Epithelial cell of proximal tubule (primary cell): ENCODE measurements at places on chromosomes 13 and 19.

DNA sequence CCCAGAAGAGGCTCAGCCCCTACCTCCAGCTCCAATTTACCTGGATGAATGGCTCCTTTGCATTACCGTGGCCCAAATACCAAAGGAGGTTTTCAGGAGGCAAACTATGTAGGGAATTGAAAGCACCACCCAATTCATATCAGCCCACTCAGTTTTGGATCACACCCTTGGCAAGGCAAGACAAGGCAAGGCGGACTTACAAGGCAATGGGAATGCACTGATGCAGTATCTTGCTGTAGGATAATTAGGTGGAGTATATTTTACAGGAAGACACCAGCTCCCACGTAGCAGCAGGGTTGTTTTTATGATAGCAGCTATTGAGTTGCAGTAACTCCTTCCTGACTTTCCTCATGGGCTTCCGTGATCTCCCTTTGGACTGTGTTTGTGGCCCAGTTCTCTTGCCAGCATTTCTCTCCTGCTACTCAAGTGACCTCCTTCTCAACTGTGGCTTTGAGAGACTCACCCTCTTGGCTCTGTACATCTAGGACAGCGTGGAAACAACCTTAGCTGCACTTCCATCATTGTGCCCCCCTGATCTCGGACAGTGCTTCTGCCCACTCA, 935.9 kb downstream of the EFNB2 start:
- no peak for DNase-seq

DNA sequence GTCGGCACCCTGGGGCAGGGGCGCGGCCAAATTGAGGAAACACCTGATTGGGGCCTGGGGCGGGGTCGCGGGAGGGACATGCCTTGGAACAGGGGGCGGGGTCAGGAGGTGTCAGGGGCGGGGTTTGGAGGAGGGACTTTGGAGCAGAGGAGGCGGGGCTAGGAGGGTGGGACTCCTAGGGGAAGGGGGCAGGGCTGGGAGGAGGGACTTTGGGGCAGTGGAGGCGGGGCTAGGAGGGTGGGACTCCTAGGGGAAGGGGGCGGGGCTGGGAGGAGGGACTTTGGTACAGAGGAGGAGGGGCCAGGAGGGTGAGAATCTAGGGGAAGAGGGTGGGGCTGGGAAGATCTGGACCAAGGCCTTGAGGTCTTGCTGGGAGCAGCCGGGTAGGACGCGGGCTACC, 21.9 kb downstream of the GRIN2D start:
- DNase-seq = peak; percentile 27

- DNase-seq = peak; percentile 80
Observed at GRCh38 chr13:90485436-90485835, 862.1 kb upstream of the MIR17HG start.

DNA sequence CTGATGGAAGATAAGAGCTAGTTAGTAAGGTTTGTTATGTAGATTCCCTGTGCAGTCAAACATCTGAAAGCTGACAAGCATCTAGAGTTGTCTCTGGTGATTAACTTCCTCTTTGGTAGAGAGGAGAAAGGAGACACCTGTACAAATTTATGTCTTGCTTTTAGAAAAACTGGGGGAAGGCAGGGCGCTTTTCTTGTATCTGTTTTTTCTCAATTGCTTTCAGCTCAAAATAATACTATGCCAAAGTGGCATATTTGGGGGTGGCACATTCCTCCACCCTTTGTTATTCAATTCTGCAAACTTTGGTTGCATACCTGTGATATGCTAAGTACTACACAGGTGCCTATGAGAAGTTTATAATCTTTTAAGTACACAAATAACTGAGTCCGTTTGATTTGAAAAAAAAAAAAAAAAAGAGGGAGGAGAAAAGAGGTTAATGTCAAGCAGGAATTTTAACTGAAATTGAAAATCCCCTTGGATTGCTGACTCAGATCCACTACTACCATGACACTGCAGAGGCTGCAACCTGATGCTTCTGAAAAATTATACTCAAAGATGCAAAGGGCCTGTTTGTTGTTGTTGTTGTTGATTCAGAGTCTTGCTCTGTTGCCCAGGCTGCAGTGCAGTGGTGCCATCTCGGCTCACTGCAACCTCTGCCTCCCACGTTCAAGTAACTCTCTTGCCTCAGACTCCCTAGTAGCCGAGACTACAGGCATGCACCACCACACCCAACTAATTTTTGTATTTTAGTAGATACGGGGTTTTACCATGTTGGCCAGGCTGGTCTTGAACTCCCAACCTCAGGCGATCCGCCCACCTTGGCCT, 164.8 kb upstream of the NBEA start:
- DNase-seq = no peak

GRCh38 chr13:113084094-113084942, 21.3 kb upstream of the F7 start:
- DNase-seq = no peak

DNA sequence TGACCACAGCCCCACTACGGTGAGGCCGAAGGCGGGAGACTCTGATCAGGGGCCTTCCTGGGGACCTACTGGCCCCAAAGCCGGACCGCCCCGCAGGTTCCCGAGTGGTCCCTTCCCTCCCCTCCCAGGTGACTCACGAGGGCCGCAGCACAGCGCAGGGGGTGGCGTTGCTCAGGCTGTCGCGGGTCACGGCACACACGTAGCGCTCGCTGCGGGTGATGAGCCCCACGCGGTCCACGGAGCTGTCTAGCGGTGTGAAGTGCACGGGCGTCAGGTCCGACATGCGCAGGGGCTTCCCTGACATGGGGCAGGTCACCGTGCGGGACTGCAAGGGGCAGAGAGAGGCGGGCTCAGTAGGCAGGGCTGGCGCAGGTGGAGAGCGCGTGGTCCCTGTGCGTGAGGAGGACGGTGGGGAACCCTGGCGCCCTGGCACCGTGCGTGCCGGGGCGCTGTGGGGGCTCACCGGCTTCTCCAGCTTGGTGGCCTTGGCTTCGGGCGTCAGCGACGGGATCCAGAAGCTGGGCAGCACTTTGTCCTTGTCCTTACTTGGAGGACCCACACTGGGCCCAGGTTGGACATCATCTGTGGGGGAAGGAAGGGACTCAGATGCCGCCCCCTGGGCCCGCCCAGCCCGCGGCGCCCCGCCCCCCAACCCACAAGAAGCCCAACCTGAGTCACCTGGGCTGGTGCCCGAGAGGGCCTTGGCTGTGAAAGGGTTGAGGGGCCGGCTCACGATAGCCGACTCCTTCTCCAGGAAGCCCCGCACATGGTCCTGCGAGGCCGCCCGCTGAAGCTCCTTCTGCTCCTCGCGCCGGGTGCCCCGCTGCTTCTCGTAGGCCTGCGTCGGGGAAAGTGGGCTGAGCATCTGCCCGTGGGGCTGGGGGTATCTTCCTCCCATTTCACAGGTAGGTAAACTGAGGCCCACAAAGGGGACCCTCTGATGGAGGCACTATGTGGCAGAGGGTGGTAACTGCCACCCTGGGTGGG, 23.7 kb downstream of the NOSIP start:
- DNase-seq = no peak
